Germinal center (tissue), 1 donor: ENCODE measurements at places on chromosomes 11 and 22.

DNA sequence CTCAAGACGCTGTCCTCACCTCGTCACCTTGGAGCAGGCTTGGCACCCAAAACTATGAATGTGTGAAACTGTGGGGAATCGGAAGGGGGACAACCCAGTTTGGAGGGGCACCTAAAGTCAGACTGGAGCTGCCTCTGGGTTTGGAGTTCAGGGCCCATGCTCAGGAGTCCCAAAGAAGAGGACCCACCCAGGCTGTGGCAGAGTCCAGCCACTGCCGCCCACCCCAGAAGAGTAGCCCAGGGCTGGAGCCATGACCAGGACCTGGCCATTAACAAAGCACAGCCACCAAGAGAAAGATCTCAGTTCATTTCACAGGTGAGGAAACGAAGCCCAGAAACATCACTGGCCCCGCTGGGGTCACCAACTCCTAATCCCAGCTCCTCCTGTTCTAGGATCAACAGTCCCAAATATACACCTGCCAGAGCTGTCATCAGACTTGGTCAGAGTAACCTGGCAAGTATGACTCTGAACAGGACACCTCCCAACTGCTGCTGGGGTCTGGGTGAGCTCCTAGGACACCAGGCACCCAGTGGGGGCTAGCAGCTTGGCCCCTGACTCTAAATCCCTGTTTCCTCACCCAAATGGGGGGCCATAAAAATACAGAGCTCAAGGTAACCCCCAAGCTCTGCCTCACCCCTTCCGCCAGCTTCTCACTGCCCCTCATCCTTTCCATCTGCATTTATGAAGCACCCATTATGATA lies 2.7 kb downstream of the RAB3IL1 start:
- DNase-seq, result no peak

DNA sequence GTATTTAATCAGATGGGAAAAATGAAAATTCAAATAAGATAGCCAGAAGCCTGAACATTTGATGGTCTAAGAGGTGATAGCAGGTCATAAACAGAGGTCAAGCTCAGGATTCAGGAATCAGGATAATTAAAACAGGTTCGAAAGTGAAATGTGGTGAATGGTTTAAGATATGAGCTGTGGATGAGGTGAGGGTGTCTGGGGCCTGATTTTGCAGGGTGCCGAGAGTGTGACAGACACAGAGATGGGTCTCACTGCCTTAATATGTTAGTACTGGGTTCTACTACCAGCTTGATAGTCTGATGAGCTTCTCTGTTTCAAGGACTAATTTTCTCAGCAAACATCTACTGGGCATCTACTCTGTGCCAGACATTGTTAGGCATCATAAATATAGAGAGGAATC lies 19.9 kb upstream of the EMSY start:
- DNase-seq, result no peak

- DNase-seq, result no peak
These were observed 15.8 kb upstream of the SLCO2B1 start for GRCh38 chr11:75135021-75135650.

DNA sequence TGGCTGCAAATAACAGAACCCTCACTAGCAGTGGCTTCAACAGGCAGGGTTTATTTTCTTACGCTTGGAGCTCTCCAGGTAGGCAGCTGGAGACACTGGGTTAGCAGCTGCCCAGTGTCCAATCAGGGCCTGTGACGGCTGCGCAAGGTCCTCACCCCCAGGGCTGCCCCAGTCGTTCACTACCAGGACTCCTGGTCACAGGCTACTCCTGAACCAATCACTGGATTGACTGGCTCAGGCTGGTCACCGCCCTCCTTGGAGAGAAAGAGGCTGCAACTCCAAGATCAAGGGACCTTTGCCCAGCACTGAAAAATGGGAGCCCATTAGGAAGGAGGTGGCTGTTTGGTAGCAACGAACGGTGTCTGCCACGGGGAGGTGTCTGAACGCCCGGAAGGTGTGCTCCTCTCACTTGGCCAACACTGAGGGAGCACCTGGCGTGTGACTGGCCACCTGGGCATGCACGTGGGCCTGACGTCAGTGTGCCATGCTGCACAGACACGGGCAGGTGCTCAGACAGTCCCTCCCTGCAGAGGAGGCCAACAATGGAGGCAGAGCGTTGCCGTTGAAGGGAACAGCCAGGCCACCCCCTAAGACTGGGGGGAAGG lies 5.1 kb downstream of the ARSA start:
- DNase-seq, result no peak

GRCh38 chr11:125165843-125166763 lies 1.6 kb downstream of the PKNOX2 start:
- no peak for DNase-seq

DNA sequence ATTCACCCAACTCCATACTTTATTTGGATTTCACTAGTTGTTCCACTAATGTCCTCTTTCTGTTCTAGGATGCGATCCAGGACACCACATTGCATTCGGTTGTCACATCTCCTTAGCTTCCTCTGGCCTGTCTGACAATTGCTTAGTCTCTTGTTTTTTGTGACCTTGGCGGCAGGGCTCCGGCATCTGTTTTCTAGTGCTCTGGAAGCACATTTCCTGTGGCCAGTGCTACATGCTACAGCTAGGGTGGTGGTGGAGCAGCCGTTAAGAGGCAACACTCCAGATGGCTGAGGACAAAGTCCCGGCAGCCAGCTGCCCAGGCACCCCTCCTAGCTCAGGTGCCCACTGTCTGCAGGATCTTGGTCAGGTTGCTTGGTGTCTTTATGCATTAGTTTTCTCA lies 6.8 kb downstream of the STX3 start:
- DNase-seq, result no peak
